ENCODE measurements at places on chromosomes 5 and 9. TPM values are rescaled to one million over a fixed set of nuclear protein-coding genes. Genes with fewer than 3 reads are reported as not detected.

DOCK8 gene
- total RNA-seq: 386 TPM

CAVIN4 gene
- total RNA-seq: 0.16 TPM

ANKRD34B gene
- total RNA-seq: not detected

F12 gene
- total RNA-seq: 3.2 TPM

STOM gene
- 54.9 TPM for total RNA-seq

LMX1B gene
- total RNA-seq: not detected

SARDH gene
- 3.4 TPM for total RNA-seq

OGN gene
- not detected for total RNA-seq

GLRX gene
- 65.4 TPM for total RNA-seq

CEL gene
- 2.8 TPM for total RNA-seq

FREM1 gene
- not detected for total RNA-seq

MLANA gene
- total RNA-seq: not detected

MZB1 gene
- 19.9 TPM for total RNA-seq

SPATA31E1 gene
- total RNA-seq: not detected

LRRC26 gene
- not detected for total RNA-seq

C9orf153 gene
- total RNA-seq: 0.34 TPM

ZNF462 gene
- not detected for total RNA-seq

PCDHB16 gene
- not detected for total RNA-seq

LCN1 gene
- total RNA-seq: not detected

FBP2 gene
- total RNA-seq: not detected

DNAH5 gene
- total RNA-seq: not detected

LRRC19 gene
- total RNA-seq: not detected

WWC1 gene
- total RNA-seq: not detected

CDK7 gene
- 28.3 TPM for total RNA-seq

CCDC192 gene
- not detected for total RNA-seq

DYNC2I2 gene
- 68.9 TPM for total RNA-seq

Data from activated CD8-positive, alpha-beta T cell treated with anti-CD3 and anti-CD28 coated beads, Interleukin-2, amount 10 ng/mL, durations not matched to agents 7 days and 5 days (primary cell).